ENCODE measurements at places on chromosomes 6 and 20.
A peak's percentile ranks its signal among the peaks of the same experiment; 100 is the strongest.

DNA sequence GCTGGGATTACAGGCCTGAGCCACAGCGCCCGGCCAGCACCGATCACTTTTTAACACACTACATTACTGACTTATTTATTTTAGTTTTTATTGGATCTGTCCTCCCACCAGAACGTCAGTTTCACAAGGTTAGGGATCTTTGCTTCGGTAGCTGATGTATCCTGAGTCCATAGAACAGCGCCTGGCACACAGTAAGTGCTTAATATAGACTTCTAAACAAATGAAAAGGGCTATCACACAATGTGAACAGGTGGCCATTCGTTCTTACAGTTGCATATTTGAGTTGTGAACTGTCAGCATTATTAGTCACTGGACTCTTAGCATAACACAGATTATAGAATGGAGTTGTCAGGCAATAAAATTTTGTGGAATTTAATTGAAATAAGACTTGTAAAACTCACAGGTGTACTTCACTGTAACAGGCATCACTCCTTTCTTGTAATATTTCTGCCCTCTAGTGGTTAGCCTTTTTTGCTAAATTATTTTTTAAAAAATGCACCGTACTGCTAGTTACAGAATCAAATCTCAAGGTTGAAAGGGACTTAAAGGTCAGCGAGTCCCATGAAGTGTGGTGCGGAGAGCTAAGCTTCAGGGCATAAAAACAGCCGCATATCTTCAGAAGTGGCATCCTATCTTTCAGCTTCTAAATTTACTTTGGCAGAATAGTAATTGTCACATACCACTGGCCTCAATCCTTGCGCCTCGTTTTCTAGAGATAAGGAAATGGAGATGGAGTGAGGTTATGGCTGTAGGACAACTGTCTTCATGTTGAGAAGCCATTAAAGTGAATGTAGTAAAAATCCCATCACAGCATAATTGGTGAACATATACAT is 3.4 kb upstream of the TBC1D7 start:
- DNase-seq = no peak

GRCh38 chr20:46731770-46732169 is 22.3 kb downstream of the SLC2A10 start:
- DNase-seq = no peak

- peak; percentile 79 for DNase-seq
These were observed 6.9 kb upstream of the HELZ2 start for GRCh38 chr20:63580796-63581461.

- DNase-seq = no peak
These were observed 376.0 kb upstream of the HS3ST5 start for GRCh38 chr6:114718716-114719270.

GRCh38 chr6:147711476-147711875 is 203.0 kb downstream of the SAMD5 start:
- no peak for DNase-seq

- DNase-seq = no peak
These were observed 109.5 kb upstream of the CD93 start for GRCh38 chr20:23195636-23196035.

DNA sequence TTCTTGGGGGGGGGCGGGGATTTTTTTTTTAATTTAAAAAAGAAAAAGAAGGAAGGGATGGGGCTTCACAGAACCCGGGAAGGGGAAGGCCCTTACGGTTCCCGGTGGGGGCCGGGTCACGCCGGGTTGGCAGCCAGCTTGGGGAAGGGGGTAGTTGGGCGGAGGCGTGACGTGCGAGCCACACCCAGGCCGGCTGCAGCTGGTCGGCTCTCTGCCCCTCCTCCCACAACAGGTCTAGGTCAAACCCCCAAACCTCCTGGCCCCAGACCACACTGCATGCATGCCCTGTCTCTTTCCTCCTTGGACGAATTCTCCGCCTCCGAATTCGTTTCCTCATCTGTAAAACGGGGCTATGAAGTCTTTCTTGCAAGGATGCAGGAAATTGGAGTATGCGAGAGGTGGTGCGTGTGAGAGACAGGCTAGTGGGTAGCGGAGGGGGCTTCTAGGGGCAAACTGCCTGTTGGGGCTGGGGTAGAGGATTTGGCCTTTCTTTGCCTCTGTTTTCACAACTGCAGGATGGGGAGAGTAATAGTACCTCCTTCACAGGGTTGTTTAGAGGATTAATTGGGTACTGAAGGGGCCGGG is 828 bp downstream of the HCK start:
- DNase-seq = no peak

DNA sequence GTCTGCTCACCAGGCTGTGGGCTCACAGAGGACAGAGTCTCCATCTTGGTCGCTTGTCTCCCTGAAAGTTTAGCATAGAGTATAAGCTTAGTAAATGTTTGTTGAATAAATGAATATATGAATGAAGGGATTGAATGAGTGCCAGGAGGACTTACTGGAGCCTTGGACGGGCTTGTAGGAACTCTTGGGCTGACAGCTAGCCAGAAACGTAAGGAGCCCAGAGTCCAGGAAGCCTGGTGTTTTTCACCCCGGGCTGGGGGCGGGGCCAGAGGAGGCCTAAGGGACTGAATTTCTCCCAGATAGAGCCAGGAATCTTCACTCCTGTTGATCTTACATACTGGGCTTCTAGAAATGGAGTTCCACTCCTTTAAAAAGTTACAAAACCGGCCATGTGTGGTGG is 68.5 kb upstream of the SRSF6 start:
- DNase-seq = no peak

- DNase-seq = no peak
These were observed 43.4 kb downstream of the TRAF3IP2 start for GRCh38 chr6:111562246-111562645.

DNA sequence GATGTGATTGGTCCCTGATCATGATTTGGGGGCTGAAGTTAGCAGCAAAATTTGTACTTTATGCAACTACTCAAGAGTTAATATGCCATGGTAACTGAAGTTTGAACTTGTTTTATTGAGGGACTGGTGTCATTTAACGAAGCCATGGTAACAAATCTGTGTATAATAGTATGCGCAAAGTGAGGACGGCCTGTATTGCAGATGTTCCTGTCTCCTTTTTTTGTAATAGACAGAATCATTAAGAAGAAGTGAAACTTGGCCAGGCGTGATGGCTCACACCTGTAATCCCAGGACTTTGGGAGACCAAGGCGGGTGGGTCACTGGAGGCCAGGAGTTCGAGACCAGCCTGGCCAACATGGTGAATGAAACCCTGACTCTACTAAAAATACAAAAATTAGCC is 22.3 kb downstream of the RPRD1B start:
- no peak for DNase-seq

- no peak for DNase-seq
These were observed 51.6 kb upstream of the PMEPA1 start for GRCh38 chr20:57761413-57761734.

DNA sequence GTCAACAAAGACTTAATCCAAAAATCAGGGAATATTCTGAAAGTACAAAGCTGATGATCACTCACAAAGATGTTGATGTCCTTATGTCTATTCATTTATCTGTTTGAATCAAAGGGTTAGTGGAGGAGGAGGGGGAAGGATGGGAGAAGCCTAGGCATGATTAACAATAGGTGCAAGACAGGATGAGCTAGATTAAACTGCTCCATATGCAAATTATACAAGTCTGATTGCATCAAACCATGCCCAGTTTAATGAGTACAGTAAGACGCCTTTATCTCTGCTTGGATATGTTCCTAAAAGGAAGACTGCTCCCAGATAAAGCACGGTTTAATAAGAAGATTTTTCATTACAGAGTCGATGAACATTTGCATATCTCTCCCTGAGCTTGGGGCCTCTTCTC is 626.4 kb upstream of the NOX3 start:
- DNase-seq = no peak

GRCh38 chr6:151408858-151409257 is 17.5 kb upstream of the ZBTB2 start:
- no peak for DNase-seq

DNA sequence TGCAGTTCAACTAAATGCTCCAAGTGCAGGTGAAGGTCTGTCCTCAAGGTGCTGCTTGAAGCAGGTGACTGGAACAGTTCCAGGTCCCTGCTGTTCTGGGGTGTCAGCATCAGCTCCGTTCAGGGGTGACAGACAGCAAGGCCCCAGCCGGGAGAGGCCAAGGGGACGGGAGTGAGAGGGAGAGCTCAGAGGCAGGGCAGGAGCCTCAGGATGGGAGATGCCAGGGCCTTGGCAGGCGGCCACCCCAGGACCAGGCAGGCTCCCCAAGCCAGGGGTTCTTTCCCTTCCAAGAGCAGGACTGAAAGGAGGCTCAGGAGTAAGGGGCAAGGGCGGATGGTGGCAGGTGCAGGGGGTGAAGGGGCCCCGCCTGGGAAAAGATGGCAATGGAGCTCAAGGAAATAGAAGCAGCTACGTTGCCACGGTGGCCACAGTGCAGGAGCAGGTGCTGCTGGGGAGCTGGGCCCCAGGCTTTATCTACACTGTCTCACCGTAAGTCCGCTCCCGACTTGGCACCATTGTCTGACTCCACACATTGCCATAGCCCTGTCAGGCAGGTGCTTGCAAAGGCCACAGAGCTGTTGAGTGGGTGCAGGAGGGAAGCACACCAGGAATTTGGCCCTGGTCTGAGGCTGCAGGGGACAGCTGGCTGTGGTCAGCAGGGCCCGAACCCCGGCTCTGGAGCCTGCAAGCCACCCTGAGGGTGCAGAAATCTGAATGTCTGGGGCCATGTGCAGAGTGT is 43.1 kb downstream of the ERMARD start:
- DNase-seq = peak; percentile 34

GRCh38 chr6:157487110-157487773 is 106.3 kb downstream of the ZDHHC14 start:
- DNase-seq = no peak

GRCh38 chr6:134398453-134398852 is 80.5 kb upstream of the SGK1 start:
- no peak for DNase-seq

- no peak for DNase-seq
These were observed 16.9 kb upstream of the UBE2V1 start for GRCh38 chr20:50129662-50130355.

GRCh38 chr20:48822178-48822577 is 5.6 kb downstream of the PREX1 start:
- no peak for DNase-seq

- no peak for DNase-seq
These were observed 435.5 kb upstream of the NRSN1 start for GRCh38 chr6:23690453-23691049.

DNA sequence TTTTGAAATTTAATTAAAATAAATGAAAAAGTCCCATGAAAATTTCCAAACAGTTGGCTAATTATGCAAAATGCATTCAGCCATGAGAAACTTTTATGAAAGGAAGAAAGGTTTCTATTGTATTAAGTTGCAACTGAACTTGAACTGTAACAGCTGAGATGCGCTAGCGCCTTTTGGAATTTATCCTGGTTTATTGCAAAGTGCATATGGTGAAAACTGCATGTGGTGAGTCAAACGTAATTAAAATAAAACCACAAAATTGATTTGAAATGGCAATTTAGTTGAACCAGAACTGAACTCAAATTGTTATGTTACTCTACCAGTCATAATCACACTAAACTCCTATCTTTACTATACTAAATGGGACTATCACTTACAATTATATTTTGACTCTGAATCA is 46.4 kb upstream of the COL21A1 start:
- no peak for DNase-seq

DNA sequence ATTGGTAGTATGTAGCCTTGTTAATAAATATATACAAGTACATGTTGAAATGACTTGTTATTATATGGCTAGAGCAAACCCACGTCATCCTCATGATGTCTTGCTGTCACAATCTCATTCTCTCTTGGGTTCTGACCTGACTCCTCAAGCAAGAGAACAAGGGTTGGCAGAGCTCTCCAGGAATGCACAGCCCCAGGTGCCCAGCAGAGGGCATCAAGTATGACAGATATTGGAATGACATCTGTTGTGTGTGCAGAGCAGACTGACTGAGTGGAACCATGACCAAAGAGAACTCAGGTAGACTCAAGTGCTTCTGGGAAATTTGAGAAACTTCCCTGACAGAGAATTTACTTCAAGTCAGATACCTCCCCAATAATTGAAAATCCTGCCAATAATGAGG is 90.6 kb downstream of the PAX1 start:
- DNase-seq = no peak

- no peak for DNase-seq
These were observed 218.9 kb downstream of the EYA4 start for GRCh38 chr6:133460101-133460500.

GRCh38 chr6:105215506-105215905 is 35.7 kb upstream of the POPDC3 start:
- no peak for DNase-seq

DNA sequence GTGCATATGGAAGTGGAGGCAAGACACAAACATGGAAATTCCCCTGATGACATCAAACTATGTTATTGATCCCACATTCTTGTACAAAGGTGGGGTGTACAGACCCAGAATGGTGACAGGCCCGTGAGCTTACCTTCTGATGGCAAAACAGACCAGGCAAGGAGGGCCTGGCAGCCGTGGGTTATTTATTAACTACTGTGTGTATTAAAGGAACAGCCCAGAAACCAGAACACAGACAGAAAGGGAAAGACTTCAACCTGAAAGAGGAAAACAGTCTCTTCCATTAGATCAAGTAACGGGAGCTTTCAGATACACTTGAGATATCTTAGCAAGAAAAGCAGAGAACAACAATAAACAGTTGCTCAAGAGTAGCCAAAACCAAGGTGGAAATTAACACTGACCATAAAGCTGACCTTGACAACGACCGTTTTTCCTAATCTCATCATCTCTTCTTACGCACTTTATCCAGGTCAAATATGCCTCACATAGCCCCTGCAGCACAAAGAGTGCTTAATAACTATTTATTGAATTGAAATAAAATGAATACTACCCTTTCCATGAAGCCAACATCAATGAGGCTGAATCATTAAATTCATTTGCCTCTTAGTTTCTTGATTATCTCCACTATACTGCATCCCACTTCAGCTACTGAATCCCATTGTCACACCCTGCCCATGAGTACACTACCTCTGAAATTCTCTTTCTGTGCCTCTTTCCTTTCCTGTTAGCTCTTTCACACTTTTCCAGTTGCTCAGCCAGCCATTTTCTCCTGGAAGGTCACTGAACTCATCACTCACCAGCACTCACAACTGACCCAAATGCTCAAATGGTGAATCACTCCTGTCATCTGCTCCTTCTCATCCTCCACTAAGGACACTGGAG is 67.4 kb downstream of the MOXD1 start:
- DNase-seq = no peak

DNA sequence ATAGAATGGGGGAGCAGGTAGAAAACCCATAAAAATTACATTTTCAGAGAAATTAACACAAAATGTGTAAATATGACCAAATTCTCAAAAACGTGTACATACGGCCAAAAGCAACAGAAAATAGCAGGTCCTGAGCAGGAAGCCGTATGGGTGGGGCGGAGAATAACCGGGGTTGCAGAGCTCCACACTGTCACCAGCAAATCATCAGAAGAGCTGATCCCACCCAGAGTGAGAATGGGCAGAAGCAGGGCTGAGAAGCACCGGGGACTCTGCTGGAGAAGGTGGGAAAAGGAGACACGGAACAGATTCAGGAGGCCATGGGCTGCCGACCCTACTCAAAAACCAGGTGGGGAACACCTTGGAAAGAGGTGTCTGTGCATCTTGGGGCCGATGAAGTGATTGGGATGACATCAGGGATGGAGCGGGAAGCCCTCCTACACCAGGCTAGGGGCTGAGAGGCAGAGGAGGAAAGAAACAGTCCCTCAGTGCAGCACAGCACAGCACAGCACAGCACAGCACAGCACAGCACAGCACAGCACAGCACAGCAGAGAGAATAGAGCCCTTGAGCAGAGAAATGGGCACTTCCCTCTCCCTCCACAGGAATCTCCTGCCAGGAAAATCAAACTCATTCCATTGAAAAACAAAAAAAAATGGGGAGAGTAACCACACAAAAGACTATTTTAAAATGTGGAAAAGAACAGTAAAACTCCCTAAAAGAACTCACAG is 22.3 kb downstream of the STX7 start:
- DNase-seq = no peak

Measured in activated CD8-positive, alpha-beta memory T cell treated with anti-CD3 and anti-CD28 coated beads, Interleukin-2, amount 10 ng/mL, durations not matched to agents 7 days and 5 days (primary cell).